ENCODE measurements at places on chromosomes 12 and 14. TPM values are rescaled to one million over a fixed set of nuclear protein-coding genes. Genes with fewer than 3 reads are reported as not detected.

PRKD1 gene
- total RNA-seq, result 0.49 TPM

OVCH1 gene
- total RNA-seq, result not detected

KRT6C gene
- not detected for total RNA-seq

ANO2 gene
- not detected for total RNA-seq

RAPGEF3 gene
- 9.0 TPM for total RNA-seq

NEUROD4 gene
- total RNA-seq, result not detected

ETFBKMT gene
- total RNA-seq, result 1.8 TPM

IL23A gene
- total RNA-seq, result 5.3 TPM

SRRM4 gene
- not detected for total RNA-seq

PLCZ1 gene
- not detected for total RNA-seq

INSM2 gene
- 0.17 TPM for total RNA-seq

TPPP2 gene
- total RNA-seq, result not detected

EEA1 gene
- 7.6 TPM for total RNA-seq

P2RX2 gene
- total RNA-seq, result 0.17 TPM

TEX22 gene
- total RNA-seq, result 0.41 TPM

SDR9C7 gene
- not detected for total RNA-seq

FLVCR2 gene
- total RNA-seq, result 1.6 TPM

GPRC5D gene
- total RNA-seq, result not detected

AMN gene
- not detected for total RNA-seq

Data from G401 (cell line).